ENCODE measurements at places on chromosomes 1 and 21.
A peak's percentile ranks its signal among the peaks of the same experiment; 100 is the strongest.

- DNase-seq = peak; percentile 55
Observed at GRCh38 chr1:198890214-198890930, 251.5 kb downstream of the PTPRC start.

DNA sequence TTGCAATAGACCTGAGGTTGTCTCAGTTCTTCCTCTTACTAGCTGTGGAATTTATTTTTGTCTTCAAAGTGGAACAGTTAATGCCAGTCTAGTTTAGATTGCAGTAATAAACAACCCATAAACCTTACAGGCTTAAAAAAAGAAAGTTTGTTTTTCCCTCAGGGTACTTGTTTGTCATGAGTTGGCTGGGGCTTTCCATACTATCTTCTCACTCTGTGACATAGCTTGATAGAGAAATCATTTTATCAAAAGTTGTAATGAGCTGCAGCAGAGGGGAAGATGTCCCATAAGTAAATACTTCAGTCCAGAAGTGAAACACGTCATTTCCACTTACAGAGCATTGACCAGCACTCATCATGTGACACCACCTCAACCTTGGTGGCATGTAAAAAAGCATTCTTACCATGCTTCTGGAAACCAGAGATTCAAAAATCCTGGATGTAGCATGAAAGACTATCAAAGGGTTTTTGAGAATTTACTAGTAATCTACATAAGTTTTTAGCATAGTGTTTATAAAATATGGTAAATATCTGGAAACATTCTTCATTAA, 62.8 kb upstream of the COL11A1 start:
- no peak for DNase-seq

- DNase-seq = no peak
Observed at GRCh38 chr1:27522432-27523336, 32.7 kb upstream of the WASF2 start.

DNA sequence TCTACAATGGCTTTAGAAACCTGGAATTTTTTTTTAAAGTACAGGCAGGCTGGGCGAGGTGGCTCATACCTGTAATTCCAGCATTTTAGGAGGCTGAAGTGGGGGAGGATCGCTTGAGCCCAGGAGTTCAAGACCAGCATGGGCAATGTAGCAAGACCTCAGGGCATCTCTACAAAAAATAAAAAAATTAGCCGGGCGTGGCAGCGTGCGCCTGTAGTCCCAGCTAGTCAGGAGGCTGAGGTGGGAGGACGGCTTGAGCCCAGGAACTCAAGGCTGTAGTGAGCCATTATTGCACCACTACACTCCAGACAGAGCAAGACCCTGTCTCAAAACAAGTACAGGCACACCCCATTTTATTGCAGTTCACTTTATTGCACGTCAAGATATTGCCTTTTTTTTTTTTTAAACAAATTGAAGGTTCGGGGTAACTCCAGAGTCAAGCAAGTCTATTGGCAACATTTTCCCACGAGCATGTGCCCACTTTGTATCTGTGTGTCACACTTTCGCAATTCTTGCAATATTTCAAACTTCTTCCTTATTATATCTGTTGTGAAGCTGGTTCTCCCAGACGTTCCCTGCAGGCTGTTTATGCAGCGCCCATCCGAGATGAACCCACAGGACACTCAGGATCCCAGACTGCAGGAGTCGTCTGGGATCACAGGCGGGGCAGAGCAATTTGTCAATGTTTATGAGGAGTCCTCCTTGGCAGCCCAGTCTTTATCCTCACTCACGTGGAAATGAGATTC, 4.7 kb downstream of the HES2 start:
- no peak for DNase-seq

DNA sequence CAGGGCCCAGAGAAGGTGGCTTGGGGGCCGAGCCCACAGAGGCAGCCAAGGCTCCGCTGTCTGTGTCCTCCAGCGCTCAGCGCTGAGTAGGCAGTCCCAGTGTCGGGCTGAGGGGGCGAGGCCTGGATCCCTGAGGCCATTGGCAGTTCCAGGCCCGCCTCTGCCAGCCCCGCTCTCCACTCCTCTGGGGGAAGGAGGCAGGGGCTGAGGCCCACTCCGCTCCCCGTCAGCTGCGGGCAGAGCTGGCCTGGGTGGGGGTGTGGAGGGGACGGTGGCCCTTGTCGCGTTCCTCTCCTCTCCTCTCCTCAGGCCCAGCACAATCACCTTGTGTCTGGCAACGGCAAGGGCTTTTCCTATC, 132.8 kb downstream of the CASZ1 start:
- DNase-seq = no peak

DNA sequence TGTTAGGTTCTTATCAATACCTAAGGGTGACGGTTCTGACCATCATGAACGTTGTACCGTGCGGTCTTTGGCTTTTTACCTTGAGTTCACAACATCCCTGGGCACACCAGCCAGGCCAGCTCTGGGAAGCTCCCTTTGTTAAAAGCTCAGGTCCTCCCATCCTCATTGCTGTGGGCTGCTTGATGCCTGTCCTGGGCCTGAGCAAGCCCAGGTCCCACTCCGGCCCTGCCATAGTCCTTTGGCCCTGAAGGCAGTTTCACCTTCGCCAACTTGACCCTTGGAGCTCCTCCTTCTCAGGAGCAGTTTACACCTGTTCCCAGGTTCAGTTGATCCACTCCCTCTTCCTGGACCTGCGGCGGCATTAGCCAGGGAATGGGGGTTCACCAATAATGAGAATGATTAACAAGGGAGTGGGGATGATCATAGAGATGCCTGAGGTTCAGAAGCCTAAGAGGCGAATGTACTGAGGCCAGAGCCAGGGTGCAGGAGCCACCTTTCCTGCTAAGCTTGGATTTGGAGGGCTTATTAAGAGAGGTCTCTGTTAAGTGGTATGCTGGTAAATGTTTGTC, 40.2 kb downstream of the DHCR24 start:
- no peak for DNase-seq

GRCh38 chr1:10762153-10762523, 34.3 kb downstream of the CASZ1 start:
- DNase-seq = no peak

DNA sequence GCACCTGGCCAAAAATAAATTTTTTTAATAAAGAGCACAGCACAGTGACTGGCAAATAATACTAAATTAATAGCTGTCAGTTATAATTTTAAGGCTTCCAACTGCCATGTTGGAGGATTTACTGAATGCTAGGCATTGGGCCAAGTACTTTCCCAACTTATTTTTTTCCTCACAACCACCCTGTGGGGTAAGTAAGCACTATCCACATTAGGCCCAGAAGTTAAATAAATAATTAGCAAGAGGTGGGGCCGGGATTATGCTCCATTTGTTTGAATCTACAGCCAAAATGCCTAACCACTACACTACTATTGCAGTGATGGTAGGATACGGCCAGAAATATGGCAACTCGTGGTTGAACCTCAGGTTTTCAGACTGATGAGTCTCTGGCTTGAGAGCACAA, 4.6 kb upstream of the TRNAU1AP start:
- peak; percentile 18 for DNase-seq

- peak; percentile 94 for DNase-seq
Observed at GRCh38 chr1:116529199-116529631, 41.6 kb downstream of the CD58 start.

GRCh38 chr1:183353597-183353996, 64.6 kb downstream of the NMNAT2 start:
- peak; percentile 59 for DNase-seq

DNA sequence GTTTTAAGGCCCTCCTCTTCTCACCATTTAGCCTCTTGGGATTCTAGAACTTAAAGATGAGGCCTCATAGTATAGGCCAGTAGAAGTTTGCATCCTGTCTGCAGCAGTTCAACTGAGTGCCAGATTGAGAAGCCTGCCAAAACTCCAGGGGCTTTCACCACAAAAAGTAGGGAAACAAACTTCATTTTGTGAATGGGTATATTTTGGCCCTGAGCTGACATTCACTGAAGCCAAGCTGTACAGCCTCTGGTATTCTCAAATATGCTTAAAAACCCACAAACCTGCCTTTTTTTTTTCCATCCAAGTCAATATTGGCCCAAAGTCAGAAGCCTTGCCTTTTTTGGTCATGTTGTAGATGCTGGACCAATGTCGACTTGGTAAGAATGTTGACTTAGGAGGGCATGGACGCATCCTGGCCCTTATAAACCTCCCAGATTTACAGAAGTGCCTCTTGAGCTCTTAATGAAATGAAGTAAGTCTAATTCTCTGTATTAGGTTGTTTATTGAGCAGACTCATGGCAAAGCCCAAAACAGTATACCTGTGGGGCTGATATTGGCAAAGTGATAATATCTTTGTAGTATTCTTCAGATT, 337.5 kb downstream of the CHRM3 start:
- no peak for DNase-seq

- DNase-seq = peak; percentile 23
Observed at GRCh38 chr1:113662101-113662500, 97.2 kb downstream of the PHTF1 start.

- DNase-seq = no peak
Observed at GRCh38 chr1:151802372-151802771, 2.8 kb downstream of the LINGO4 start.
